ENCODE measurements at places on chromosomes 1 and 21.
A peak's percentile ranks its signal among the peaks of the same experiment; 100 is the strongest.

- DNase-seq: no peak
Observed at GRCh38 chr21:30984889-30985288, 53.4 kb downstream of the KRTAP19-8 start.

- DNase-seq: no peak
Observed at GRCh38 chr1:70043804-70044203, 161.6 kb downstream of the LRRC40 start.

GRCh38 chr1:211738691-211739301 is 63.4 kb upstream of the NEK2 start:
- no peak for DNase-seq

- no peak for DNase-seq
Observed at GRCh38 chr21:20611008-20611407, 387.2 kb upstream of the NCAM2 start.

GRCh38 chr1:203342192-203342940 is 8.6 kb downstream of the FMOD start:
- DNase-seq: peak; percentile 39

DNA sequence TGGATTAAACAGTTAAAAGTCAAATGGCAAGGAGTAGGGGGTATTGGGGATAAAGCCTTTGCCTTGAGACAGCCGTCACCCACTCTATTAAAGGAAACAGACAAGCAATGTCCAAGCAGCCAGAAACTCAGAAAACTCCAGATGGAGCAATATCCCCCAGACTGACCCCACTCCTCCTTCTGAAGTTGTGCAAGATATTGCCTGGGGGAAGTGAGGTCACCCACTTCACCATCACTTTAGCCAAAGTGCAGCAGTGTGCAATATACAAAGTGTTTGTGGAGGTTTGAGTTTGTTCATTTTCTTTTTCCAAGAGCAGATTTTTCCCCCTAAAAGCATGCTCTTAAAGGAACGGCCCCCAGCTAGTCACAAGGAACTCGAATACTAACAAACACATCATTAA is 125.1 kb downstream of the ETS2 start:
- DNase-seq: no peak

- DNase-seq: no peak
Observed at GRCh38 chr1:26418865-26419349, 8.3 kb downstream of the LIN28A start.

DNA sequence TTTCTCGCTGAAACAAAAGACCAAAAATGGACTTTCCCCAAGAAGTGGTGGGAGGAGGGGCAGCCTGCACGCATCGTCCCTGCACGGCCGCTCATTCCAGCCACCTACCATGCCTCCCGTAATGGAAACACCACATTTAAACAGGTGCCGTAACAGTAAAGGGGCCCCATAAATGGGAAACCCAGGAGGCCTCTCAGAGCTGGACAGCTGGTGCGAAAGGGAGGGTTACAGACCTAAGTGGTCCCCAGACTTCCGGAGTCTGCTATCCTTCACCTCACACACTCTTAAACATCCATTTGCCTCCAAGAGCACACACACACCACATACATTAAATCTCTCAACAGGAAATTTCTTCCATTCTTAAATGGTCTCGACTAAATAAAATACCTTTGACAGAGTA is 120.7 kb upstream of the SOD1 start:
- DNase-seq: peak; percentile 34

DNA sequence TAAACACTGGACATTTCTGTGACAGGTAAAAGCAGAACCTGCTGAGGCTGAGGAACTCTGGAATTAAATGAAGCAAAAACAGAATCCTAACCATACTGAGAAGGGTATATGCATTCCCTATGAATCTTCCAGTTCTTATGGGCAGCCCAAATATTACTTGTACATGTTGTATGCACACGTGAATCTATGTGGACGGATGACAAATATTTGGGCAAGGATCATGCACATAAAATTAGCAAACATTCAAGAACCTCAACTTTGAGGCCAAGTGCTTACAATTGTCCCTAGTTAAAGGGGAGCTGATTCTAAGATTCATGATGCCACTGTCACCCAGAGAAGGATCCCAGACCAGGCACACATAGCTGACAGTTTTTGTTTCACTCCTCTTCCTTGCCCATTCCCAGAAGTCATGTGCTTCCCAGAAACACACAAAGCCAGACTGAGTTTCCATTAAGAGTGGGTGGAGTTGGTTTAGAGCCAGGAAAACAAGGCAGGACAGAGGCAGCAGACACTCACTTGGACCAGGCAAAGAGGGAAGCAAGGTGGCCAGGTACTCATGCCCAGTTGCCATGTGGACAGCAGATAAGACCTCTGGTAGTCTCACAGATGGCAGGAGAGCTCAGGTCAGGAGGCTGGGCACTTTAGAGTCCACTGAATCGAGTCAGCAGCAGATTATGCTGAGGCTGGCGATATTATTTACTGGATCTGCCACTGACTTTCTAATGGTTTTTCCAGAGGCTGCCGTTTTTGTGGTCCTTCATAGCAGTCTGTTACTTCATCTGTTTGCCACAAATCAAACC is 25.6 kb downstream of the AK2 start:
- DNase-seq: no peak

Data from NCI-H2171 (cell line).